ENCODE measurements at places on chromosomes 2 and 18.

GRCh38 chr2:26756337-26756736 is 7.7 kb upstream of the SLC35F6 start:
- peak overlapping the region; percentile 2 for H3K27ac ChIP-seq
- H3K4me1 ChIP-seq: peaks cover 15% of the 10 kb centered on the region
- DNase-seq: no peak
- H3K27me3 ChIP-seq: no peaks in the 10 kb centered on the region

- no peaks in the 10 kb centered on the region for H3K36me3 ChIP-seq
- peaks cover 24% of the 10 kb centered on the region for H3K27me3 ChIP-seq
- no peaks in the 10 kb centered on the region for H3K4me1 ChIP-seq
- no peak overlapping the region for H3K27ac ChIP-seq
- H3K4me3 ChIP-seq: no peak overlapping the region
- DNase-seq: no peak
Measured at GRCh38 chr2:27145682-27146081, 3.1 kb upstream of the TCF23 start.

DNA sequence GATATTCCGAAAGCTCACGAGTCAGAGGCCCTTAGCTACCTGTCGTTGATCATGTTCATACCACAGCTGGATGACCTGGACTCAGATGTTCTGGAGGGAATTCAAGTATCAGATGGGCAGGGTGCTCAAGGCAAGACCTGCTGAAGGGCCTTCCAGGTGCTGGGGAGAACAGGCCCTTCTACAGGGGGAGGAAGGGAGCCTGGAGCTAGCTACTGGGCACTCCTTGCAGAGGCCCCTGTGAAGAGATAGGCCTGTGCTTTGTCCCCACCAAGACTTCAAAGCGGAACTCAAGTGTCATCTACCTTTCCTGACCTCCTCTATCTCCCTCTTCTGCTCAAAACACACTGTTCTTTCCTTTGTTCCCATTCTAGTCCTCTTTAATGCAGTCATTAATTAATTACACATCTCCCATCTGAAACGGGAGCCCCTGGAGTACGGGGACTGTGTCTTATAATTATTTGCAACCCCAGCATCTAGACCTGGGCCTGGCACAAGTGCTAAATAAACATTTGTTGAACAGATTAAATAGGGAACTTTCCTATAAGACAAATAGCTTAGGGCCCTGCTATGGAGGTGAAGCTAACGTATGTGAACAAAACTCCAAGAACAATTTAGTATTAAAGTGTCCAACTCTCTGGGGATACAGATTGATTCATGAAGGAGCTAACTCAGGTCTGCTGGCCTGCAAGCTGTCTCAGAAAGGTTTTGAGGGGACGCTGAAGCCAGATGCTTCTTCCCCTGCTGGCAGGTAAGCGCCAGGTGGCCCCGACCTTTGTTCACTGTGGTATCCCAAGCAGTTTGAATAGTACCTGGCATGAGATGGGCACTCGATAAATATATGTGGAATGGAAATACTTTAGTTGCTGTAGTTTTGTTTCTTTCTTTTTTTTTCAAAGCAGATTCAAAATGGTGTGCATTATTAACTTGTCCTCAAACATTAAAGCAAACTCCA is 22.0 kb downstream of the RHOB start:
- no peak overlapping the region for H3K4me3 ChIP-seq
- H3K27me3 ChIP-seq: no peaks in the 10 kb centered on the region
- DNase-seq: no peak
- no peak overlapping the region for H3K27ac ChIP-seq
- peaks cover 11% of the 10 kb centered on the region for H3K4me1 ChIP-seq

- H3K4me1 ChIP-seq: no peaks in the 10 kb centered on the region
- DNase-seq: no peak
- no peaks in the 10 kb centered on the region for H3K27me3 ChIP-seq
- H3K36me3 ChIP-seq: no peaks in the 10 kb centered on the region
Measured at GRCh38 chr2:174693344-174693743, 70.9 kb downstream of the CHRNA1 start.

DNA sequence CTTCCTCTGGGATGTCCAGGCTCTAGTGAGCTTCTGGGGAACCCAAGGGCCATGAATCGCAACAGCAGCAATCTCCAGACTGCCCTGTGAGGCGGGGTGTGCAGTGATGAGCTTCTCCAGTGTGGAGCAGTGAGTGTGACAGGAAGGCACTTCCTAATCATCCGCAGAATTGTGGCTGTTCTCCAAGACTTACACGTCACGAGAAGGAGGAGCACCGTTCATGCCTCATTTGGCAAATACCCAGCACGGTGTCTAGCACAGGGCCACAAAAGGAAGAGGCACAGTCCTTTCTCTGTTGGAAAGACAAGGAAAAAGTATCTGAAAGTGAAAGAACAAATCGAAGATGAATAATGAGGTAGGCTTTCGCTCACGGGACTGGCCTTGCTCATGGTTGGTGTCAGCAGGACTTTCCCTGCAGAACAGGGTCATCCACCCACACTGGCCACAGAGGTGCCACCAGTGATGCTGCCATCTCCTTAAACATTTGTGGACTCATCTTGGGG is 125.1 kb upstream of the HAAO start:
- DNase-seq: no peak
- H3K4me1 ChIP-seq: peaks cover 35% of the 10 kb centered on the region
- no peaks in the 10 kb centered on the region for H3K27me3 ChIP-seq
- no peak overlapping the region for H3K4me3 ChIP-seq
- H3K27ac ChIP-seq: peak overlapping the region; percentile 52
- H3K36me3 ChIP-seq: no peaks in the 10 kb centered on the region

DNA sequence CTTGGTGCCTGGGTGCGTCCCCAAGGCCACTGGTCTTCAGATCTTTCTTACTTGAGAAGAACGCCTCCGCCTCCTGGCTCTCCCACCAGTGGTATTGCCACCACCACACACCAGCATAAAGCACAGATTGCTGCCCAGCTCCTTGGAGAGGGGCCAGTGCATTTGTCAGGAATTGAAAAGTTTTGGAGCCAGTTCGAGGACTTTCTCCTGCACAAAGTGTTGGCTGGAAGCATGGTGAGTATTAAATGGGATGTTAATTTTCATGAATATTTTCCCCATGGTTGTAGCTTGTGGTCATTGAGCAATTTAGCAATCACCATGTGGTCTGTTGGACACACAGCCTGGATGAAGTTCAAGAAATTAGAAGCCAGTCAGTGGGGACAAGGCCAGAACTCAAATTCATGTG is 684.6 kb upstream of the FANCL start:
- peak; percentile 17 for DNase-seq
- H3K27me3 ChIP-seq: no peaks in the 10 kb centered on the region
- no peak overlapping the region for H3K27ac ChIP-seq

- H3K4me1 ChIP-seq: peaks cover 10% of the 10 kb centered on the region
- H3K4me3 ChIP-seq: no peak overlapping the region
- peaks cover 5% of the 10 kb centered on the region for H3K36me3 ChIP-seq
- H3K27me3 ChIP-seq: no peaks in the 10 kb centered on the region
- peak overlapping the region; percentile 31 for H3K27ac ChIP-seq
- no peak for DNase-seq
Measured at GRCh38 chr2:63562751-63563150, 25.5 kb downstream of the WDPCP start.

DNA sequence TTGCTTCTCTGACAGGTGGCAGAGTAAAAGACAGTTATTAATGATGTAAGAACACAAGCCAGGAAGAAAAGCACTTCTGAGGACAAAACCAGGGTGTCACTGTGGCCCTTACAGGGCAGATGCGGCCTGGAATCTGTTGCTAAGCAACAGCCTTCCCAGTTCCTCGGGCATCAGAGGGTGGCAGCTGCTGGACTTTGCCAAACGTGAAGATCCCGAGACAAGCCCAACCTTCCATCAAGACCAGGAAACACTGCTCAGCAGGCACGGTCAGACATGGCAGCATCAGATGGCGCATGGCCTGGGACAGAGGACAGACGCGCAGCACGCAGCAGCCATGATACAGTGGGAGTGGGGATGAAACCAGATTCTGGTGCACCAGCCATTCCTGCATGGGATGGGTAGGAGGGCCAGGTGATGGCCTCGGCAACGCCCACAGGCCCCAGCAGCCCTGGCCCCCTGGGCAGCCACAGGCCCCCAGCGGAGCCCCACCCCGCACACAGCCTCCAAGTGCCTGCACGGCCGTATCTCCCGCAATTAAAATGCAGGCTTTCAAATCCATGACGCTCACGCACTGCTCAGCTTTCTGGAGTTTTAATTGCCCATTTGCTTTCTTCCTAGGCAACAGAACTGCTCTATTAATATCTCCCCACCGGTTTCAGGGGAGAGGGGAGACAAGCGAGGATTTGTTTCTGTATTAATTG is 89.0 kb downstream of the EIPR1 start:
- no peaks in the 10 kb centered on the region for H3K4me1 ChIP-seq
- no peak overlapping the region for H3K27ac ChIP-seq
- H3K27me3 ChIP-seq: no peaks in the 10 kb centered on the region
- no peak overlapping the region for H3K4me3 ChIP-seq
- H3K36me3 ChIP-seq: no peaks in the 10 kb centered on the region
- DNase-seq: no peak

DNA sequence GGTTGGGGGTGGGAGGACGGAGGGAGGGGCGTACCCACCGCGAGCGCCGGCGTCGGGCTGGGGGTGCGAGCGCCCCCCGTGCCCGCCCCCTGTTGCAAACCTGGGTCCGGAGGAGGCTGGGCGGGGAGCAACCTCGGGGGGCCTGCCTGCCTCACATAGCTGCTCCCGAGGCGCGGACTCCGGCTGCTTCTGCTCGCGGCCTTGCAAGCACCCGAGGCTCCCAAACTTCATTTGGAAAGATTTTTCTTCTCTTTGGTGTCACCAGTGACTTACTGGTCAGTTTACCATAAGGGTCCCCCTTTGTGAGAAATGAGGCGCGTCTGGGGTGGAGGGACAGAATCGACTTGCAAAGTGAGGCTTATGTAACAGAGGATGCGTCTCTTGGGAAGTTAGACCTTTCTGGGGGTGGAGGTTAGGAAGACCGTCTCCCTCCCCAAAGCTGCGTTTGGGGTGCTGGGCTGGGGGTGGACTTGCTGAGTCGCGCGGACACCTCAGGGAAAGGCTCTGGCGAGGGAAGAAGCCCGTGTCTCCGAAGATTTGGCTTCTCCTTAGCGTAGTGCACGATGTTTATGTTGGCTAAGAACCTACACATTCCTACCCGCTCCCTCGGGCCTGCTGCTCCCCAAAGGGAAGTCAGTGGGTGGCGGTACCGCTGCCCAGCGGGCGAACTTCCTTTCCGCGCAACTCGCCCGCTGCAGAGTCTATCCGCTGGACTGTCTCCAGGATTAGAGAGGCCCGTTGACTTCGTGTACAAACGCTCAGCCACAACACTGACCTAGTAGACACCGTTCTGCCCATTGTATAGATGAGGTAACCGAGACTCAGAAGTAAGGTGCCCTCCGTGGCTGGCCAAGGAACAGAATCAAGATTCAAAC is 559 bp downstream of the TMEM37 start:
- no peaks in the 10 kb centered on the region for H3K36me3 ChIP-seq
- peak overlapping the region; percentile 71 for H3K4me3 ChIP-seq
- peak overlapping the region; percentile 37 for H3K27ac ChIP-seq
- peaks cover 5% of the 10 kb centered on the region for H3K27me3 ChIP-seq

DNA sequence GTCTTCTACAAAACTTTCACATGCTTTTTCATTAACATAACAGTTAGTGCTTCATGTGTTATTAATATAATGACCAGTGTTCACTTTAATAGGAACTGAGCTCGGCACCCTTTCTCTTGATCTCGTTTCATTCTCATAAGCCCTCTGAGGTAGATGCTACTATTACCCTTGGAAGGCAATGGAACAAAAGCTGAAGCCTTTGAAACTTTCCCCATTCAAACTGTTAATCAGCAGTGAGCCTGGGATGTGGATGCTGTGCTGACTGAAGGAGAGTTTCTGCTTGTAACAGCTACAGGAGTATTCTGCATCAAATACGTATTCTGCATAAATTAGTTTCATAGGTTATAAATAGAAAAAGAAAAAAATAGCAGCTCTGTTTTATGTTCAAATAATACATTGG is 904.0 kb upstream of the CDH2 start:
- no peaks in the 10 kb centered on the region for H3K4me1 ChIP-seq
- H3K27me3 ChIP-seq: no peaks in the 10 kb centered on the region
- H3K4me3 ChIP-seq: no peak overlapping the region
- no peak overlapping the region for H3K27ac ChIP-seq
- H3K36me3 ChIP-seq: no peaks in the 10 kb centered on the region

DNA sequence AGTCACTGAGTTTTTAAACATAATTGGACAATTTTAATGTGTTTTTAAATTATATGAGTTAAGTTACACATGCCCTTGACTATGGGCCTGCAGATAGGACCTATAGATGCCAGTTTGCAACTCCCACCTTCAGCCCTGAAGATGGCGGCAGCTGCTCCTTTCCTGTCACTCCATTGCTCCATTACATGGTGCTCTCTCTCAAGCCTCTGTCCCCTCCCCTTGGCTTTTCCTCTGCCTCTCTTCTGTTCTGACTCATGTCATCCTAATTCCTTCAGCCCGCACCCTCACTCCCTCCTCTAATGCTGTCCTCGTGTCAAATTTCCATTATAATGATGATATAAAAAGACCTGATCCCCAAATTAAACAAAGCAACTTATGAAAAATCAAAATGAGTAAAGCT is 133.7 kb upstream of the HNRNPA3 start:
- H3K4me3 ChIP-seq: no peak overlapping the region
- H3K36me3 ChIP-seq: no peaks in the 10 kb centered on the region
- H3K27ac ChIP-seq: no peak overlapping the region
- peaks cover 36% of the 10 kb centered on the region for H3K27me3 ChIP-seq
- no peak for DNase-seq

DNA sequence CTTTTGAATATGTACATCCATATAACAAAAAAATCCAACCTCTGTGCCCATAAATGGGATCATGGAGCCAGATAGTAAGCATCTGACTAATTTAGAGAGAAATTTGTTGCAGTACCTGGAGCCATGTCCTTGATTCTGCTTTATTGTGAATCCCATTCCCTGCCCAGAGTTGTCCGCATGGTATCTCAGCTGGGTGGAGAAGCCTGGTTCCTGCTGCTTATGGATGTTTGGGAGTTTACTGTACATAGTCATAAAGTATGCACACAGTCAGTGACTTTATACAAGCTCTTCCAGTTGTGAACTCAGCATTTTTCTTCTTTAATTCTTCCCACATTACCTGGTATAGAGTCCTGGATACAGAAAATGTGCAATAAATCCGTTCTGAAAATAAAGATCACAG is 346.0 kb downstream of the FIGN start:
- H3K27ac ChIP-seq: no peak overlapping the region
- H3K4me3 ChIP-seq: no peak overlapping the region
- no peaks in the 10 kb centered on the region for H3K4me1 ChIP-seq
- no peaks in the 10 kb centered on the region for H3K36me3 ChIP-seq
- no peak for DNase-seq

DNA sequence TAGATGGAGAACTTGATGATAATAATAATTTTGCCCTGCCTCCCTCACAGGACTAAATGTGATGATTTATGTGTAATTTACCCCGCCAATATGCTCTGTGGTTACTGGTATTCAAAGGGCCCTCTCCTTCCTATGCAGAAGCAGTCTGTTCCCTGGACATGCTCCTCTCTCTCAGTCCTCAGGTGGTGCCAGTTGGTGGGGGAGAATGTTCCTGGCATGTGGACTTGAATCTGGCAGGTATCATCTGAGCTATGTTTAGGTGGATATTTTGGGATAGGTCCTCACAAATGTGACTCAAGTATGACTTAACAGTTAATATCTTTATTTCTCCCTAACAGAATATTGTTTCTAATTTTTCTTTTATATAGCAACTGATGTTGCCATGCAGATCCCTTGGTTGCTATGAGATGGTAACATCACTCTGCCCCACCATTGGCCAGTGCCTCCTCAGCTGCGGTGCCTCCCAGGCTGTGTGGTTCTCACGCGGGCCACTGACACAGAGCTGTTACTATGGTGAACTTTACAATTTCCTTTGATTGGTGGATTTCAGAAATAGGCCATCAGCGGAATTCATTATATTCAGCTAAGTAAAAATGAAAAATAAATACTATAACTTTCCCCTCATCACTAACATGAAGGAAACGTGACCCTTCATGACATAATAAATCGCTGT is 106.7 kb upstream of the PELI1 start:
- no peak overlapping the region for H3K27ac ChIP-seq
- H3K4me1 ChIP-seq: peaks cover 8% of the 10 kb centered on the region
- DNase-seq: no peak
- H3K36me3 ChIP-seq: no peaks in the 10 kb centered on the region

All from left ventricle myocardium inferior (tissue), 1 donor.